ENCODE measurements at places on chromosomes 13 and 19. TPM values are rescaled to one million over a fixed set of nuclear protein-coding genes. Genes with fewer than 3 reads are reported as not detected.

The PSG2 gene
- not detected for total RNA-seq

The ZNF813 gene
- total RNA-seq: 10.7 TPM

The ZNF324 gene
- total RNA-seq: 13.1 TPM

The FOXA3 gene
- total RNA-seq: not detected

The ZNF260 gene
- 13.6 TPM for total RNA-seq

The GPC5 gene
- 0.24 TPM for total RNA-seq

The REEP6 gene
- 1.5 TPM for total RNA-seq

The SIGLEC8 gene
- not detected for total RNA-seq

The SCEL gene
- not detected for total RNA-seq

- H3K36me3 ChIP-seq: no peaks in the 10 kb centered on the region
- DNase-seq: no peak
- H3K27ac ChIP-seq: no peak overlapping the region
- peaks cover 41% of the 10 kb centered on the region for H3K4me1 ChIP-seq
- H3K27me3 ChIP-seq: peaks cover 58% of the 10 kb centered on the region
- no peak overlapping the region for H3K4me3 ChIP-seq
Measured at GRCh38 chr19:18414504-18415177, 4.6 kb upstream of the SSBP4 start.

- H3K27me3 ChIP-seq: no peaks in the 10 kb centered on the region
- H3K27ac ChIP-seq: peak overlapping the region; percentile 97
- no peaks in the 10 kb centered on the region for H3K36me3 ChIP-seq
Measured at GRCh38 chr13:50892210-50892944, 17.2 kb upstream of the RNASEH2B start.

DNA sequence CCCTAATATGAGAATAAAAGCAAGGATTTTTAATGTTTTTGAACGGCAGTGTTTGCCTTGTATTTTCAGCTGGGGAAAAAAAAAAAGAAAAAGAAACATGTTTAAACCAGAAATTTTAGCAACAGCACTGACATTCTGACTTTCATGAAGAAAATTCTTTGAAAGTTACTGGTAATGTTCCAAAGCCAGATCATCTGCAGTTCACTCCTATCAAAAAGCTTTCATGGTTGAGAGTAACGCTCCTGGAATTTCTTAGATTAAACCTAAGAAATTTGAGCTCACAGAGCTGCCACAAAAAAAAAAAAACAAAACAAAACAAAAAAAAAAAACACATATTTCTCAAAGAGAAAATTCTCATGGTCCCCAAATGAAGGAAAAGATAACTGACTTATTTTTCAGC, 1106.7 kb downstream of the EFNB2 start:
- no peak for DNase-seq
- H3K36me3 ChIP-seq: no peaks in the 10 kb centered on the region
- no peaks in the 10 kb centered on the region for H3K27me3 ChIP-seq
- H3K27ac ChIP-seq: no peak overlapping the region
- H3K4me3 ChIP-seq: no peak overlapping the region

GRCh38 chr19:2289714-2290435, 7.9 kb upstream of the PEAK3 start:
- peaks cover 54% of the 10 kb centered on the region for H3K4me1 ChIP-seq
- H3K4me3 ChIP-seq: peak overlapping the region; percentile 90
- peak overlapping the region; percentile 90 for H3K27ac ChIP-seq
- peak; percentile 69 for DNase-seq

- peaks cover 8% of the 10 kb centered on the region for H3K4me1 ChIP-seq
- no peak overlapping the region for H3K27ac ChIP-seq
- H3K27me3 ChIP-seq: peaks cover 15% of the 10 kb centered on the region
Measured at GRCh38 chr19:58538257-58539168, 5.4 kb upstream of the TRIM28 start.

DNA sequence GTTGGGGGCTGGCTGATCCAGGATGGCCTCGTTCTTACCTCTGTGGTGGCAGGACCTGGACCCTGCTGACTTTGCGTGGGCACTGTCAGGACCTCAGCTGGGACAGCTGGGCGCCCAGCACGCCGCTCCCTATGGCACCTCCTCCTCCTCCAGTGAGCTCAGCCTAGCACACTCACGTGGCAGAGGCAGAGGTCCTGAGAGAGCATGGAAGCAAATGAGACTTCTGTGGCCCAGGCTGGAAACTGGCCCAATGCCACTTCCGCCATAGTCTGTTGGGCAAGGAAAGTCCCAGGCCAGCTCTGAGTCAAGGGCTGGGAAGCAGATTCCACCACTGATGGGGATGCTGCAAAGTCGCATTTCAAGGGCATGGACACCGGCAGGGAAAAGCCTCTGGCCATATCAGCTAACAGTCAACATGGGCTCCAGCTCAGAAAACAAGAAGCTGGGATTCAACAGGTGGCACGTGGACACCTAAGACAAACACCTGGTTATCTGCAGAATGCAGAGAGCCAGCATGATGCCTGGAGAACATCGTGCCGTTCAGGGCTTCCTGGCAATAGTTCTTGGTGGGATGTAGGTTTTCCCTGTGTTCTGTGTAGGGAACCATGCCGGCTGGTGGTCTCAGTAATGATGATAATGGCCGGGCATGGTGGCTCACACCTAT, 16.7 kb downstream of the MYBPC2 start:
- H3K27ac ChIP-seq: no peak overlapping the region
- H3K4me3 ChIP-seq: no peak overlapping the region
- H3K27me3 ChIP-seq: no peaks in the 10 kb centered on the region

- H3K27ac ChIP-seq: no peak overlapping the region
- H3K4me3 ChIP-seq: no peak overlapping the region
- H3K4me1 ChIP-seq: peaks cover 60% of the 10 kb centered on the region
- DNase-seq: no peak
- H3K36me3 ChIP-seq: peaks cover 4% of the 10 kb centered on the region
Measured at GRCh38 chr19:39128516-39129079, 3.0 kb downstream of the PAK4 start.

DNA sequence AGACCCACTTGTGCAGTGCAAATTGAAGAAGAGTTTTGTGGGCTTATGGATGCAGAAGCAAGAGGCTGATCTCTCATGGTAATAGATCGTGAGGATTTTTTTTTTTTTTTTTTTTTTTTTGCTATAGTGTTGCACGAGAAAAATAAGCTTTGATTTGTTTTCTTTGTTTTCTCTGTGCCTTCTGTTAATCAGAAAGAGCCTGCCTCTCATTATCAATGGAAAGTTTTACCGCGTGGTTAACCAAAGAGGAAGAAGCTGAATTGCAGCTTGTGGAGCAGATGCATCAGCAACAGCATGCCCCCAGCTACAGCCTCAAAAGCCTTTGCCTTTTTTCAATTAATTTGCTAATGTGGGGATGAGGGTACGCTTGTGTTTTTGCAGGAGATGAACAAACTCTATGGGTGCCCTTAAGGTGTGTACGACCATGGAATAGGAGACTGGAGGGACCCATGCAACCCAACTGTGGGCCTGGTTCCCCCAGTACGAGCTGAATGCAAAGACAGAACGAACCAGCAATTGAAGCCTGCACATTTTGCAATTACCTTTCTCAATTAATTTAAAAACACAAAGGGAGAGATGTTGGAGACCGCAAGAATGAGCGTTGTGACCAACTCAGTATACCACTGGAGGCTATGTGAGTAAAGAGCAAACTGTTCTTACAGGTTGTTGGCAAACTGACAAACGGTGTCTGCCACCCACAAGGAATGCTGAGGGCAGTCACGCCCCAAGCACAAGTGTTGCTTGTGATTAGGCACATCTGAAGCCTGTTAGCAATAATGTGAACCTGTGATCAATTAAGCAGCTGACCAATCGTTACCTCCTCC, 58.6 kb upstream of the SPRY2 start:
- H3K36me3 ChIP-seq: no peaks in the 10 kb centered on the region
- H3K4me3 ChIP-seq: peak overlapping the region; percentile 49
- peaks cover 44% of the 10 kb centered on the region for H3K4me1 ChIP-seq
- H3K27ac ChIP-seq: peak overlapping the region; percentile 80

GRCh38 chr13:44715287-44716230, 139.4 kb upstream of the TSC22D1 start:
- H3K4me3 ChIP-seq: no peak overlapping the region
- H3K36me3 ChIP-seq: no peaks in the 10 kb centered on the region
- no peaks in the 10 kb centered on the region for H3K4me1 ChIP-seq
- no peaks in the 10 kb centered on the region for H3K27me3 ChIP-seq
- H3K27ac ChIP-seq: no peak overlapping the region
- DNase-seq: no peak
